ENCODE measurements at places on chromosomes 7 and 10. TPM values are rescaled to one million over a fixed set of nuclear protein-coding genes. Genes with fewer than 3 reads are reported as not detected.

The BEND7 gene
- total RNA-seq: not detected

The HOGA1 gene
- not detected for total RNA-seq

The VTI1A gene
- total RNA-seq: 39.0 TPM

The WEE2 gene
- total RNA-seq: not detected

The NUTM2E gene
- 0.28 TPM for total RNA-seq

The GOLGA7B gene
- total RNA-seq: 4.3 TPM

The ABCC2 gene
- total RNA-seq: 0.82 TPM

The RBAK gene
- 11.9 TPM for total RNA-seq

The RNF133 gene
- not detected for total RNA-seq

The ZKSCAN5 gene
- total RNA-seq: 13.6 TPM

The CPA2 gene
- not detected for total RNA-seq

The LIPF gene
- total RNA-seq: not detected

The LAMB1 gene
- total RNA-seq: not detected

The INMT gene
- total RNA-seq: not detected

The DRGX gene
- total RNA-seq: not detected

The AZGP1 gene
- not detected for total RNA-seq

The TMEM178B gene
- total RNA-seq: 0.18 TPM

The STYXL1 gene
- 43.6 TPM for total RNA-seq

The GJD4 gene
- total RNA-seq: not detected

The MOGAT3 gene
- total RNA-seq: not detected

The GBX1 gene
- total RNA-seq: not detected

The DLG5 gene
- 3.0 TPM for total RNA-seq

The CYP2E1 gene
- 0.26 TPM for total RNA-seq

The LMBR1 gene
- 64.0 TPM for total RNA-seq
